ENCODE measurements at places on chromosomes 3 and 15.

GRCh38 chr3:46812237-46812791 lies 50.9 kb downstream of the MYL3 start:
- DNase-seq, result no peak

GRCh38 chr15:85929786-85930185 lies 135.1 kb upstream of the KLHL25 start:
- DNase-seq, result no peak

DNA sequence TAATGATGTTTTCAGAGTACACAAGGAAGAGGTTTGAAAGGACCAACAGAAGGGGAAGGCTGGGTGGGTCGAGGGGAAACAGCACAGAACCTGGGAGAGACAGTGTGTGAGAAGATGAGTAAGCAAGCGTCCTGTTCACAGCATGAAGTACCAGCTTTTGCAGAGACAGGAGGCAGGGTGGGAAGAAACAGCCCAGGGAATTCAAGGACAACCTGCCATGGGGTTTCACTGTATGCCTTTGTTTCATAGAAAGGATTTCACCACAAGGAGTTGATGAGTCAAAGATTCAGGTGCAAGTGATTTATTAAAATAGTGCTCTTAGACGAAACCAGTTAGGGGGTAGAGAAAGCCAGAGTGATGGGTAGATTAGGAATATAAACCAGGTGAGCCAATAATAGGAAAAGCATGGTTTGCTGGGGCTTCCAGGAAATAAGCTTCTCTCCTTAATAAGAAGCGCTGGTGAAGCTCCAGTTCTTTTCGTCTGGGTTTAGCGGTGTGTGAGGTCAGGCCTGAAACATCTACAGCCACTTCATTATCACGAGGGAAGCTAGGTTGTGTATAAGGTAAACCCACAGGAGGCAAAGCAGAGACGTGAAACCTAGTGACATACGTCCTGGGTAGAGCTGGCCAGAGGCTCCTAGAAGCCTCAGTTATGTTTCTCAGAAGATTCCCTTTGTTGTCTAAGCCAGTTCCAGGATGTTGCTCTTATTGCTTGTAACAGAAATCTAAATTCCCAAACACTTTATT lies 3.9 kb downstream of the HHLA2 start:
- DNase-seq, result no peak

DNA sequence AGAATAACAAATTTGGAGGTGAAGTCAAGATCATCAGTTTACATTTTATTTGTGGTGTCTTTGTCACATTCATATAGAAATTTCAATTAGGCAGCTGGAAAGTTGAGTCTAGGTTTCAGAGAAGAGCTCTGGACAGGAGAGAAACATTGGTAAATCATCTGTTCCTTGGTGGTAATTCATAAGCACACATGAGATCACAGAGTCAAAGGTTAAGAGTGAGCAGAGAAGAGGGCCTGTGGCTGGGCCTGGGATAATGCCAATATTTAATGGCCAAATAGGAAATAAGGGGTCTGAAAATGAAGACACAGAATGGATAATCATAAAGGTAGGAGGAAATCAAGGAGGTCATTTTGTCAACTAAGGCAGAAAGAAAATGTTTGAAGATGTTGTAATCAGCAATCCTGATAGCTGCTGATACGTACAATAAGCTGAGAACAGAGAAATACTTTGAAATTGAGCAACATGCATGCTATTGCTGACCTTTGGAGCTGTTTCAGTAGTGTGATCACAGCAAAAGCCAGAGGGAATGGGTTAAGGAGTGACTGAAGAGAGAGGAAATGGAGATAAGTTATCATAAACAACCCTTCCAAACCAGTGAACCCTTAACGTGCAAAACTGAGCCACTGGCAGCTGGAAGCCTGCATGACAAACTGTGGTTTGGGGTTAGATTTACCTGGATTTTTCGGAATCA lies 692.8 kb downstream of the AGBL1 start:
- DNase-seq, result no peak

- DNase-seq, result no peak
Measured at GRCh38 chr3:94779699-94780098, 716.8 kb downstream of the NSUN3 start.
